Pancreas (tissue), 10 donors: ENCODE measurements at places on chromosomes 1 and 21.

DNA sequence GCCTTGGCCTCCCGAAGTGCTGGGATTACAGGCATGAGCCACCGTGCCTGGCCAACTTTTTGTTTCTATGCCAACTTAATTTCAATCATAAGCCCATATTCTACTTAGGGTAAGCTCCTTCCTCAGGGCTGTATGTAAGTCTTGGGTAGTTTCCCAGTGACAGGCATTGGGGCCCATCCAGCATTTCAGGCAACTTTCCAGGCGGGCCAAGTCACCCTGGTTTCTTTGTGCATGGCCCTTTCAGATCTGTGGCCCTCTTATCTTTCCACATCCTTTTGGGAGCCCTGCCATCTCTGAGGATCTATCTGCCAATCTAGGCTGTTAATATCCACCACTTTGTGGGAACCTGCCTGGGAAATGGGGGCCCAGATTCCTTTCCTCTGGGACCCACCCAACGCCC, 58.7 kb downstream of the TNN start:
- no peak for DNase-seq

DNA sequence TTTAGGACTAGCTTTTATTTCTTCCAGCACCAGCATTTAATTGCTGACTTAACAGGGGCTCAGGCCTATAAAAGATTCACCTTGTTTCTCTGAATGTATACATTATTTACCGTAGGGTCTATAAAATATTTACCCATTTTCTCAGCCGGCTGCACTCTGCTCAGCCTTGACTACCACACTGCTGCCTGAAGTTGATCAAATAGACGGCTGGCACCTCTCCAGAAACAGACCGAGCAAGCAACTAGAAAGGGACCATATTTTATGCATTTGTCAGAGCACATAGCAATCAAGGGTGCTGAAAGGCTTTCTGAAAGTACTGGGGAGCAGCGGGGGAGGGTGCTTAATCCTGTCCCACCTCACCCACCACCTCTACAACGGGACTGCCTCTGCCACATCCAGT, 64.7 kb upstream of the FGGY start:
- peak; percentile 65 for DNase-seq

DNA sequence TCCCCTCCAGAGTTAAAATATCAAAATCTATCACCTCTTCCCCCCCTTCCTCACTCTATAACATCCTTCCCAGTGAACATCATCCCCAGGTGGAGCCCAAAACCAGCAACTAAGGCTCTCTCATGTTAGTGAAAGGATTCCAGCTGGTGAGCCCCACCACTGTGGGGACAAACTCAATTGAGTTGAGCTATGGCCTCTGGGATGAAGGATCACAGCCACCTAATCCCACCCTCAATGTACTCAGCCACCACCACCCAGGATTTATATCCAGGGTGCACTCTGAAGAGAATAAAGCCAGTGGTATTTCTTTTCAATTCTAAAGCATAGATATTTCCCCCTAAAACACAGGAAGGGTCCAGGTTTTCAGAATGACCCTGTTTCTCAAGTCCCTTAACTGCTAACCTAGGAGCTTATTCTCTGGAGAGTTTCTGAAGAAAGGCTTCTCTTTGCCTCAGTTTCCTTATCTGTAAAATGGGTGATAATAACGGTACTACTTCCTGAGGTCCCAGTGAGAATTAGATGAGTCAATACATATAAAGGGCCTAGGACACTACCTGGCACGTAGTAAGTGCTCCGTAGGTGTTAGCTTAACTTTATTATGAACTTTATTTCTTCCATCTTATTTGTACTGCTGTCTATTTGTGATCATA, 15.6 kb upstream of the BOLA1 start:
- no peak for DNase-seq

GRCh38 chr1:47680815-47681475, 243.1 kb downstream of the FOXD2 start:
- no peak for DNase-seq

- no peak for DNase-seq
Observed at GRCh38 chr21:34132202-34132601, 58.8 kb downstream of the MRPS6 start.

GRCh38 chr1:157202331-157202730, 64.1 kb upstream of the ETV3 start:
- no peak for DNase-seq

- DNase-seq = no peak
Observed at GRCh38 chr1:30129001-30129408, 594.4 kb downstream of the MATN1 start.

DNA sequence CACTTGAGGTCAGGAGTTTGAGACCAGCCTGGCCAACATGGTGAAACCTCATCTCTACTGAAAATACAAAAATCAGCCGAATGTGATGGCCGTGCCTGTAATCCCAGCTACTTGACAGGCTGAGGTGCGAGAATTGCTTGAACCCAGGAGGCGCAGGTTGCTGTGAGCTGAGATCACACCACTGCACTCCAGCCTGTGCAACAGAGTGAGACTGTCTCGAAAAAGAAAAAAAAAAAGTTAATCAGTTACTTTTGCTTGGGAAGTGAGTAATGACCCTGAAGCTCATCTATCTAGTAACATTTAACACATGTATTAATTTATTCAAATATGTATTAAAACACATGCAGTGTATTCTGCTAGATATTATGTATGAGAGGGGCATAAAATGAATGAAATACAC, 49.4 kb downstream of the ZNF326 start:
- DNase-seq = no peak

- DNase-seq = peak; percentile 52
Observed at GRCh38 chr1:94621395-94621794, 79.8 kb upstream of the F3 start.

DNA sequence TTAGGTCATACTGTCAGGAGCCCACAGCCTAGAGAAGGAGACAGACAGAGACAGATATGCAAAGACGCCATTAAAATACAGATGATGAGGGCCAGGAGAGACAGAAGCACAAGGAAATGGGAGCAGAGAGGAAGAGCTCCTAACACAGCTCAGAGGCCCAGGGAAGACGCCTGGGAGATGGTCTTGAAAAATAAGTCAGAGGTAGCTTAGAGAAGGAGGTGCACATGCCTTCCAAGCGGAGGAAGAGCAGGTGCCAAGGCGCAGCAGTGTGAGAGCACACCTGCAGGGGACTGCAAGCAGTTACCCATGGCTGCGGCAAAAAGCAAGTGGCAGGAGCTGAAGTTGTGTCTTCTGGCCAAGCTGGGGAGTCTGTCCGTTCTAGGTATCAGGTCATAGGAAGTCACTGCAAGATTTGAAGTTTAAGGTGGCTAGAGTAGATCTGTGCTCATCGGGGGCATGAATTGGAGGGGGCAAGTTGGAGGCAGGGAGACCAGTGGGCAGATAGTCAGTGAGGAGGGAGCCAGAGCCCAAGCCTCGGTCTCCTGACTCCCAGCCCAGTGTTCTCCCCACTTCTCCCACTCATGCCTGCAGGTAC, 1.3 kb upstream of the TRABD2B start:
- no peak for DNase-seq

DNA sequence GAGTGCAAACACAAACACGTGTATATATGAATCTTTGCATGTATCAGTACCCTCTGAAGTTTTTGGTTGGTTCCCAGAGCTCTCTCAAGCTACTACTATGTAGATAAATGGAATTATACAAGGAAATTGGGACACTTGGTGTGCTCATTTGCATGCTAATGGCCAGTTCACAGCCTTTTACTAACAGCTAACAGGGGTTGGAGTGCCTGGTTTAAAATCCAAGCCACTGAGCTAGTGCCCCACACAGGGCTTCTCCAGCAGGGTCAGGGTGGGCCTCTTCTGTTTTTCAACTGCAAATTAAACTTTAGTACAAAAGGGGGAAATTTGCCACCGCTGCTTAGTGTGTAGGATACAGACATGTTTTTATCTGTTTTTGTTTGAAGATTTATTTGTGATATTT, 121.0 kb downstream of the ATP5PO start:
- DNase-seq = no peak

DNA sequence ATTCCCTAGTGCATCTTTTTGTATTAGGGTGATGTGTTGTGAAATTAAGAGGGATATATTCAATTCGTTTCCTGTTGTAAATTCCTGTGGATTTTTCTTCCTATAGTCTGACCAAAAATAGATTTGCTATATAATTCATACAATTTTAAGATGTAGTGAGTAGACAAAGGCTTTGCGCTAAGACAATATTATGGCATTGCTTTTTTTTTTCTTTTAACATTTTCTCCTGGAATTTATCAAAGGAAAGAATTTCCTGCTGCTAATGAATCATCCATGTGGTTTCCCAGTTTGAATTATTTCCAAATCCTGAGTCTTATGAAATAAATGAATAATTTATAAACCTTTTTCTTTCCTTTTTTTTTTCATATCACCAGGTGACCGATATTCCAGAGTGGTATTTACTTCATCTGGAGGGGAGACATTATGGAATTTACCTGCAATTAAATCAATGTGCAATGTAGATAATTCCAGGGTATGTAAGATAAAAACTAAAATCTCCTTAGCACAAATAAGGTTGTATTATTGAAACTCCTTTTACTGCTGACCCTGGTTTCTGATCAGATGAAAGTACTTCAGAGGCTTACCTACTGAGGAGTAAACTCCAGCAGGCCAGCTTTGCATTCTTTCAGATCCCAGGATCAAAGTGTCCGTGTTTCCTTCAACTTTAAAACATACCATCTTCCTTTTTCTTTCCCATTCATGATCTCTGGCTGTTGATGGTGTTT, 148.4 kb downstream of the TLR5 start:
- DNase-seq = no peak

DNA sequence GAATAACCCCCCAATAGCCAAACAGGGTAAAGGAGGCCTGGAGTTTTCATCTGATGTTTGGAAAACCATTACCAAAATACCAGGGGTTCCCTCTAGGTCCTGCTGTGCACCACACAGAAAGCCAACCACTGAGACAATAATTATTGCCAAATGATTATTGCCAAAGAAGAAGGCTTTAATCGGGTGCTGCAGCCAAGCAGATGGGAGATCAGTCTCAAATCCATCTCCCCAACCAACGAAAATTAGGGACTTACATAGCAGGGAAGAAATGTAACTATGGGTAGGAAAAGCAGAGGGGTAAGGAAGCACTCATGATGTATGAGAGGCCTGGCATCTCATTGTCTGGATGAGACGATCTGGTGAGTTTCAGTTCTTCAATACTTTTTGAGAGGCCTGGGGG, 28.8 kb upstream of the LPGAT1 start:
- DNase-seq = no peak

DNA sequence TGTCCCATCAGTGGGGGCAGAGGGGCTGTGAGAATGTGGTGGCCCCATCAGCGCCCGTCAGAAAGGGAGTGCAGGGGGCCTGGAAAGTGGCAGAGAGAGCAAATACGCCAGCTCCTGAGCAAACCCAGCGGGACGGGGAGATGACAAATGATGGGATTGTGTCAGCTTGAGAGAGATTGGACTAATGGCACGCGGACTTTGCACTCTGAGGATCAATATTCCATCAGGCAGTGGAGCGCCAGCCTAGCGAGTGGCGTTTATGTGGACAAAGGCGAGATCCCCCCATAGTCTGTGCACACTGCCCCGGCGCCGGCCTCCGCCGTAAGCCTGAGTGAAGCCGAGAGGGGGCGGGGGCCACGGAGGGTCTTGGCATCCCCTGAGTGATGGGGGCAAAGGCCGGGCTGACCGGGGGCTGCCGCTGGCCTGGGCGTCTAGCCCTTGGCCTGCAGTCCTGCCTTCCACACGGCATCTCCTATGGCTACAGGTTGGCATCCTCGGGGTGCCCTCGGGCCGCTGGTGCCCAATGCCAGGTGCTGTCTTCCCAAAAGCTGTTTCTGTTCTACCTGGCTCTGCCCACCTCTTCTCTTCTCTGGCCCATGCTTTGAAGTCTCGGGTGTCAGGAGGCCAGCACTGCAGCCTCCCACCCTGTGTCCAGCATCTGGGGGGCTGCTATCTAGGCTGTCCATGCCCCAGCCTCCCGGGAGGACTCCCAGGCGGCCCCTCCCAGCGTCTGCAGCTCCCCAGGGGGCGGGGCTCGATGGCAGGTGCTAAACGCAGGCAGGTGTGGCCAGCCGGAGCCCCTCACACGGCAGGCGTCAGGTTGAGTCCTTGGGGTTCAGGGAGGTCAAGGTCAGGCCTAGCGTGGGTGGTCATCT, 46.5 kb downstream of the PRDM16 start:
- DNase-seq = no peak

DNA sequence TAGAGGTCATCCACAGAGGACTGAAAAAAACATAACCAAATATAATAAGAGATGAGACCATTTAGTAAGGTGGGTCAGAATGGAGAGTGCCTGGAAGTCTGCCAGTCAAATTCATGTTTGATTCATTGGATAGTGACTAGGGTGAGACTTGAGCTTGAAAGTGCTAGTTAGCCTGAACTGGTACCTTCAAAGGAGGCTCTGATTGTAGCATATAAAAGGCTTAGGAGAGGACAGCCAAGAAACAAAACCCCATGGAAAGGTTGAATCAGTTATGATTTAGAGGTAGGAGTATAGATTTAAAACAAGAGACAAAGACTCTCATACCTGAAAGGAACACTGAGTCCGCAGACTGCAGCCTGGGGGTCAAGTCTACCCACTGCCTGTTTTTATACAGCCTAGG, 44.4 kb upstream of the LRRC8C start:
- no peak for DNase-seq

DNA sequence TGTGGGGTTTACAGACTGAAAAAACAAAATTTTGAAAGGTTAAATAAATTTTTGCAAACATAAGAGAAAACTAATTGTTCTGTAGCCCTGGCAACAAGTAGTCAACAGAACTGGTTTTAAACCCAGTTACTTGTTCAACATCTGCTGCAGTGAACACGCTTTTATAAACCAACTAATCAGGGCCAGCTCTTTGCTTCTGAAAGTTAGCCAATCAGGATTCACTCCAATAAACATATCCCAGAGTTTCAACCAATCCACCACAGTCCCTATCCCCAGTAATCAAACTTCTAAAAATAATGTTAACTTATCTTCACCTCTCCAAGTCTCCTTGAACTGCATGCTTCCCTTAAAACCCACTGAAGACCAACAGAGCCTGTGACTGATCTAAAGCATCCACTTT, 306.6 kb downstream of the CTH start:
- no peak for DNase-seq

DNA sequence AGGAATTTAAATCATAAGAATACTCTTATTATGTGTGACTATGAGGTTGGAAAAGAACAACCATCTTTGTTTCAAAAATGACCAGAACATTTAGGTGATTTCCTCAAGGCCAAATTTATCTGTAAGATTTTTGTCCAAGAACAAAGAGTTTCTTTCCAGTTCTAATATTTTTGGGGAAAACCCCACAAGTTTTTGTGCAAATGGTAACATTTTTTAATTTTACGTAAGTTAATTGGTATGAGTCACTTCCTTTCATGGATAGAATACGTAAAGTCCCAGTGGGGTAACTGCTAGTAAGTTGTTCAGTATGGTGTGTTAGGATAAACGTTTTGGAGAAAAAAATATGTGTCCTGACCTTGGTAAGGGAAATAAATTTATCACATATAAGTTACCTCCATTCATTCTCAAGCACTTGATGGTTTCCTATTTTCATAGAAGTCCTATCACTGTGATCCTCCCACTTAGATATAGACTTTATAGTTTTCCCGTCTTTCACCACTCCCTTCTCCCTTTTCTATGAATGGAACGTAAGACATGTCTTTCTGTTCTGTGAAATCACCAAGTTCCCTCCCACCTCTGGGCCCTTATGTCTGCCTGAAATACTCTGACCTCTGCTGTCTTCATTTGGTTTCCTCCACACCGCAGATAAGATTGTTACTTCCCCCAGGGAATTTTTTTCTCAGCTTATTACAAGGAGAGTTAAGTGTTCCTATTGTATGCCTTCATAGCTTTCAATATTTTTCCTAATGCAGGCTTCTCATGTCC, 34.9 kb upstream of the TSNAX start:
- no peak for DNase-seq
